ENCODE measurements at places on chromosomes 1 and 21.

GRCh38 chr1:6209661-6210580, 4.0 kb downstream of the RNF207 start:
- no peak for DNase-seq

- DNase-seq = peak; percentile 53
Measured at GRCh38 chr1:10733474-10734366, 62.7 kb downstream of the CASZ1 start.

DNA sequence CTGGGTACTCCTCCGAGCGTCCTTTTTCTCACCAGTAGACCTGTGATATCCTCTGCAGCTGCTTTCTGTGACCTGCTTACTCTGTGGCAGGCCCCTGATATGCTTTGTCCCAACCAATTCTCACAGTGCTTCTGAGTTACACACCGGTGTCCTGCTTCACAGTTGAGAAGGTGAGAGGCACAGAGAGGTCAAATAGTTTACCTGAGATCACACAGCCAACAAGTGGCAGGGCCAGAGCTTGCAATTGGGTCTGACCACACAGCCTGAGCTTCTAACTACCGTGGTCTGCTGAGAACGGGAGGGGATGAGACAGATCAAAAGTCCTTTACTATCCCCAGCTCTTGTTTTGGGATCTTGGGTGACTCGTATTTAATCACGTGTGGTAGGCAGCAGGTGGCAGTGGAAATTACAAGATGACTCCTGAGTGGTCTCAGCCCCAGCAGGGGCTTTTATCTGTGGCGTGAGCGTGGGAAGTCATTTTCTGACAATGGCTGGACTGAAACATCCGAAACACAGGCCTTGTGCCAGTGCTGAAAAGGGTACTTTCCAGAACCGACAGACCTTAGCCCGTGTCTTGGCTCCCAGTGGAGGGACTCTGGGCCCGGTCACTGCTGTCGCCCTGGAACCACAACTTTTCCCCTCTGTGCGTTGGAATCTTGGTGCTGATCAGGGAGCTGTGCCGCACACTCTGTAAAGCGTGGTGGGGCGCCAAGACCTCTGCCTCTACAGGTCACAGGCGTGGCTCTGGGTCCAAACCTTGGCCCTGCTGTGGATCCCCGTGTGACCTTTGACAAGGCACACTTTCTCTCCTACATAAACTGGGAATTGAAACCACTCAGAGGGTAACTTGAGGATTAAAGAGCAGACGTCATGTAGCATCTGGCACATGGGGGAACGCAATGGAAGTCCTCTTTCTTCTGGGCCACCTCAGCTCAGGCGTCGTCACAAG, 11.9 kb downstream of the THEMIS2 start:
- no peak for DNase-seq

DNA sequence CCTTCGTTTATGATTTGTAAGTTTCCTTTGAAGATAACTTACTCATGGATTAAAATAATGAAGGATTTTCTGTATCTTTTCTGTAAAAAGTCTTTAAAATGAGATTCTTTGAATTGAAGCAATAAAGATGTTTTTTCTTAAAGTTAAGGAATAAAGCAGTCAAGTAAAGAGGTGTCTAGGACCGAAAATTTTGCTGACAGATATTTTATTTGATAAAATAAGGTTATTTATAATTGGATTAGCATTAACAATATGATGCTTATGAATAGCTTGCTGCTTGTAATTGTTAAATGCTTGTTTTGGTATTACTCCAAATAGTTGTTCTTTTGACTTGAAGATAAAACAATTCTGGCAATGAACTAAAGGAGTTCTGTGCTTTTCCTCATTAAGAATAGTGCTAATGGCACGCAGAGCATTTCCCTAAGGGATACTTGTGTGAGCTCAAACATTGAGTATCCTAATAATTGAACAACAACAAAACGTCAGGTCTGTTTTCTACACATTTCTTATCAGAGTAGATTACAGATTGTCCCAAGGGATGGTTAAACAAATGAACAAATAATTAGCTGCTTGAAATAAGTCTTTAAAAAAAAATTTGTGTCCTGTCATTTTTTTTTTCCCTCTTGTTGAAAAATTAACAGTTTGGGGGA, 16.6 kb downstream of the TSNAX start:
- DNase-seq = no peak

DNA sequence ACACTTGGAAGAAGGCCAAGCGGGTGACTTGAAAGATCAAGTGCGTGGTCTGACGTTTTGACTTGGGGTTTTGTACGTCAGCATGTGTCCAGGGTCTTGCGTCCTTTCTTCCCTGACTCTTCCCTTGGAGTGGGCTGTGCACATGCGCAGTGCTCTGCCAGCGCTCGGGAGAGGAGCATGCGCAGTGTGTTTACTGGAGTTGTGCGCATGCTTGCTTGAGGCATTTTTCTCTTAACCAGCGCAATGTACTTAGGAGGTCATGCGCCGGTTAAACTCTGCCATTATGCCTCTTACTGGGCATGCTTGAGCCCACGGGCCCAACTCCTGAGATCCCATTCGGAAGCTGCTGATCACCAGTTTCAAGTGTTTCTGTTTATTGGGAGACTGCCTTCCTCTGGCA, 242.5 kb upstream of the AJAP1 start:
- DNase-seq = no peak

GRCh38 chr1:198253668-198254067, 96.9 kb downstream of the NEK7 start:
- no peak for DNase-seq

DNA sequence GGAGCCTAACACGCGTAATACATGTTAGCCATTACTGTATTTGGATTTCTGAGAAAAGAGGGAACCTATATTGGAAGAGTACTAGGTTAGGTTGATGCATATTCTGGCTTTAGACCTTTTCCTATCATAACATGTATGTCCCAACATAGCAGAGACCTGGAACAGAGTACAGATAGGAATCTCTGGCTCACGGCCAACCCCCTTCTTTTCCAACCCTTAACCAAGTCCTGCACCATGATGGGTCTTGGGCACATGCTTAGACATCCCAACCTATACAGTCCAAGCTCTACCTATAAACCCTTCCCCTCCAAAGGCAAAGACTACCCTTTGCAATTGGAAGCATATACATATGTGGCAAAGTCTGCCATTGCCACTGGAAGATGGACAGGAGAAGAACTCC, 227.9 kb downstream of the TM2D1 start:
- no peak for DNase-seq

DNA sequence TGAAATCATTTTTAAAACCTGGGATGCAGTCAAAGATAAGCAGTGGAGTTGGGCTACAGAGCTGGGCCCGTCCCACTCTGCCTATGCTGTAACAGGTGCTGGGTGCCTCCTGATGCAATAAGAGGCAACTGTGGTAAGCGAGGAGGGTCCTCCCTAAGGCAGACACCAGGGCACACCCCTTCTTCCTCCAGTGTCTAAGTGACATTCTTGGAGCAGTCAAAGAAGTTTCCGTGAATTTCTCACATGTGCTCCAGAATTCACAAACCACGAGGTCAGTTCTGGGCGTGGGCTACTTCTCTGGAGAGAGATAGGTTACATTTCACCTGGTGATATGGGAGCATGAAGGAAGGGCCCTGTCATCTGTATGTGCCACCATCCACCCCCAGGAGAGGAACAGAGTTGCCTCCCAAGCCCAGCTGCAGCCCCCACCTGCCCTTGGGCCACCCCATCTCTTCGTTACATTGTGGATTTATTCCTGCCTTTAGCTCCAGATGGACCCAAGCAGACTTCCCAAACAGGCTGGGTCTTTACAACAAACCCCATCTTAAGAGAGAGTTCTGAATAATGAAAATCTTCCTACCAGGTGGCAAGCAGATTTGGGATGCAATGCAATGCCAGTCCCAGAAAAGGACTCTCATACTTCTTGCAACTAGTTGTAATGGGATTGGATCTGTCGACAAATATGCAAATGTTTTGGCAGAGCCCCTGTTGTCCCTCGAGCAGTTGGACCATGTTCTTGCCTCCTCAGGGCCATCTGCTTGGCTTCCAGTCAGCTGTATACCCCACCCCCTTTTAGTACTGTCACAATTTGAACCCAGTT, 82.5 kb upstream of the CNTN2 start:
- DNase-seq = no peak

DNA sequence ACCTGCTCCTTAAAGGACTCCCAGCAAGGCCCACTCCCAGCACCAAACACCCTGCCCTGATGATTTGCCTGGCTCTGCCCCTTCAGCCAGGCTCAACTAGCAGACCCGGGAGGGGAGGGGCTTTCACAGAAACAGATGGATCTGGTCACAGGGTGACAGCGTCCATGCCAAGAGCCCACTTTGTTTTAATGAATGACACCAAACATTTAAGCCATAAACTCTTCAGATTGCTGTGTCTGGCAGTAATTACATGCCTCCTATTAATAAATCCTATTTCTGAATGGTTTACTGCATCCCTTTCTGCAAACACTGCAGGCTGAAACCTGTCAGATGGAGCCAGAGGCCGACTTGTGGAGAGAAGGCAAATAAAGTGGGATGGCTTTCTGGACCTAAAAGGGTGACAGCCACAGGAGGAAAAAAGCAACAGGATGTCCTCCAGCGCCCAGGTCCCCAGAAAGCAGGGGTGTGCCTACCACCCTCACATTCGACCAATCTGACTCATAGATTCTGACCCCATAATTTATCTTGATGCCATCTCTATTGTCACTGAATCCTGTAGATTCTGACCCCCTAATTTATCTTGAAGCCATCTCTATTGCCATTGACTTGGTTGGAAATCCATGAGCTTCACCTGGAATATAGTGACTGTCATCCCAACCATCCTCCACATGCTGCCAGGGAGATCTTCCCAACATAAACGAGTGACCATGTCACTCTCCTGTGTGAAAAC, 200.9 kb downstream of the PLPP3 start:
- no peak for DNase-seq

- DNase-seq = no peak
Measured at GRCh38 chr21:42234041-42234440, 15.1 kb downstream of the ABCG1 start.

- DNase-seq = no peak
Measured at GRCh38 chr1:38297246-38297645, 250.7 kb upstream of the POU3F1 start.

- no peak for DNase-seq
Measured at GRCh38 chr21:31781737-31782136, 49.8 kb upstream of the SCAF4 start.

GRCh38 chr1:91791103-91791502, 94.8 kb downstream of the TGFBR3 start:
- no peak for DNase-seq

DNA sequence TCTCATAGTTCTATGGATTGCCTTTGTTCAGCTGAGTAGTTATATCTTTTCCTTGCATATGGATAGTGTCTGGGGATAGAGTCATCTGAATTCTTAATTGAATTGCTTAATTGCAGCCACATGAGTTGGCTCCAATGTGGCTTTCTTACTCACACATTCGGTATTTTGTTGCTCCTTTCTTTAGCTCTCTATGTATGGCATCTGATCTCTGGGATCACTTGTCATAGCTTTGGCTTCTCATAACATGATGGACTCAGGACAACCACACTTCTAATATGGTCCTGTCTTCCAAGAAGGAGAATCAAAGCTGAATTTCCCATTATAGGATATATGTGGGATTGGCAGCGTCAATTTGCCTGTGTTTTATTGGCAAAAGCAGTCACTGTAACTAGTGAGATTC, 716.2 kb downstream of the NCAM2 start:
- DNase-seq = no peak

- no peak for DNase-seq
Measured at GRCh38 chr1:207898260-207898659, 12.7 kb downstream of the CD34 start.

DNA sequence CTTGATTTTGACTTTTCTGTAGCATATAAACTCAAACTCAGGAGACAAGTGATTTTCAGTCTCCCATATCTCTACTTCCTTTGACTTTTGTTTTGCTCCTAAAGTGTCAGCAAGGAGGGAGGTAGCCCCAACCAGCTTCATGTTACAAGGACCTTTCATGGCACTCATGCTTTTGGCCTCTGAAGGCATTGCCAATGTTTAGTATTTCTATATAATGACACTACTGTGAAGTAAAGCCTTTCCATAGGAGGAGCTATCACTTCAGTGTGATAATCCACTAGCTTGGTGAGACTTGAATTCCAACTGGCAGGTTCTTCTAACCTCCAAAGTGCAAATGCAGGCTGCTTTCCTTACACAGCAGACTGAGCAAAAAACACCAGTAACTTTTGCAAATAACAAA, 14.4 kb downstream of the COLGALT2 start:
- no peak for DNase-seq

- DNase-seq = no peak
Measured at GRCh38 chr1:87600854-87601253, 272.2 kb downstream of the LMO4 start.

DNA sequence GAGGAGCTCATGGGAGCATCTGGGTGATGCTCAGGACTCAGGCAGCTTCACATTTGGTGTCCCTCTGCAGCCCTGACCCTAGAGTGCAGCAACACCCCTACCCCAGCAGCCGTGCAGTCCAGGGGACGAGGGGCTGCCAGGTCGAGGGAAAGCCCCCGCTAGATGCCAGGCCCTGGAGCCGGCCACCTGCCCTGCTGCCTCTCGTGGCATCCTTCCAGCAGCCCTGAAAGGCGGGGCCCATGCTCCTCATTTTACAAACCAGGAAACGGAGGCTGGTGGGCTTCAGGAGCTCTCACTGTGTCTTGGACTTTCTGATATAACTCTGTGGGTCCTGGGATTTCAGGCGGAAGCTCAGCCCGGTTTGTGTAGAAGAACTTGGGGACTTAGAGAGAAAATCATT, 120.5 kb upstream of the WNT4 start:
- DNase-seq = no peak

- DNase-seq = no peak
Measured at GRCh38 chr1:4275083-4275482, 375.0 kb upstream of the C1orf174 start.

DNA sequence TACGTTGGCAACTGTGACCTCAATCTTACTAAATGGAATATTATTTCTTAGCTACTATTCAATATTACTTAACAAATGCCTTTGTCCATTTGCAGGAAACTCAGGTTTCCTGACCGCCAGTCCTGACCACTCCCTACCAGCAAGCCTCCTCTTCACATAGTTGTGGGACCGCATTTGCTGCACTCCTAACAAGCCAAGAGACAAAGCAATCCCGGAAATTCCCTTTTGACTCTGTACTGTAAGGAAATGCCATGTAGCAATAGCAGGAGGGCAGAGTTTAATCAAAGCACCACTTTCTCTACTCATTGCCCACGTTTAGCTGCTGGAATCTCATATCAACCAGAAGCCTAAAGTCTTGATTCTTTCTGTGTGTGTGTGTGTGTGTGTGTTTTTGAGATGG, 28.1 kb upstream of the ACBD6 start:
- DNase-seq = no peak

- no peak for DNase-seq
Measured at GRCh38 chr1:16260814-16261213, 23.8 kb upstream of the CPLANE2 start.

DNA sequence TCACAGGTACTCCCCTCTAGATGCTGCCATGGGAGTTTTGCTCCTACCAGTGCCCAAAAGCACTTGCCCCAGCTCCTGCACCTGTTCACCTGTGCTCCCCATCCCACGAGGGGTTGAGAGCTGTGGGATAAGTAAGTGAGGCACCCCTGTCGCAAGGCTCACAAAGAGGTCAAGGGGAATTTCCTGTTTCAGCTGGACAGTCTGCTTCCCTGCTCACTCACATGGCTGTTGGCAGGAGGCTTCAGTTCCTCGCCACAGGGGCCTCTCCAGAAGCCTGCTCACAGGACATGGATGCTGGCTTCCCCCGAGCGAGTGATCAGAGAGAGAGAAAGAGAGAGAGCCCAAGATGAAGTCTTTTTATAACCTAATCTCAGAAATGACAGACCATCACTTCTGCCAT, 8.7 kb upstream of the NCMAP start:
- no peak for DNase-seq

Data from stimulated activated CD4-positive, alpha-beta T cell treated with anti-CD3 and anti-CD28 coated beads, Interleukin-15, amount 100 ng/mL, for 48 hours (primary cell).